K562 (cell line): ENCODE measurements at places on chromosomes 5 and 9. TPM values are rescaled to one million over a fixed set of nuclear protein-coding genes. Genes with fewer than 3 reads are reported as not detected.

Gene SPAG8
- 0.17 and 0.40 TPM in 2 replicates for polyA plus RNA-seq

- H3K4me1 ChIP-seq = no peaks in the 10 kb centered on the region
- no peaks in the 10 kb centered on the region for H3K27me3 ChIP-seq
- no peak for DNase-seq
Observed at GRCh38 chr5:66443462-66444130, 152.6 kb upstream of the MAST4 start.

Gene PCDHB11
- polyA plus RNA-seq = not detected in 2 replicates

- H3K27me3 ChIP-seq = no peaks in the 10 kb centered on the region
- H3K27ac ChIP-seq = no peak overlapping the region
- no peaks in the 10 kb centered on the region for H3K36me3 ChIP-seq
- H3K4me3 ChIP-seq = no peak overlapping the region
Observed at GRCh38 chr5:158747816-158748432, 351.8 kb downstream of the EBF1 start.

- H3K36me3 ChIP-seq = no peaks in the 10 kb centered on the region
- no peak overlapping the region for H3K27ac ChIP-seq
- no peaks in the 10 kb centered on the region for H3K27me3 ChIP-seq
- no peak for DNase-seq
- H3K4me3 ChIP-seq = no peak overlapping the region
- no peaks in the 10 kb centered on the region for H3K4me1 ChIP-seq
Observed at GRCh38 chr5:15577831-15578230, 77.9 kb downstream of the FBXL7 start.

Gene AMBP
- not detected in 2 replicates for polyA plus RNA-seq

Gene ZNG1C
- polyA plus RNA-seq = 23.8 and 93.4 TPM in 2 replicates

- H3K4me3 ChIP-seq = no peak overlapping the region
- H3K36me3 ChIP-seq = no peaks in the 10 kb centered on the region
- H3K27me3 ChIP-seq = no peaks in the 10 kb centered on the region
- DNase-seq = peak; percentile 74
- H3K27ac ChIP-seq = no peak overlapping the region
Observed at GRCh38 chr9:130451509-130452388, 7.0 kb downstream of the ASS1 start.

- H3K4me1 ChIP-seq = no peaks in the 10 kb centered on the region
- no peak overlapping the region for H3K27ac ChIP-seq
- H3K27me3 ChIP-seq = no peaks in the 10 kb centered on the region
- no peak overlapping the region for H3K4me3 ChIP-seq
Observed at GRCh38 chr5:102722931-102723330, 32.2 kb upstream of the PAM start.

Gene FBXO4
- polyA plus RNA-seq = 19.7 and 20.4 TPM in 2 replicates

DNA sequence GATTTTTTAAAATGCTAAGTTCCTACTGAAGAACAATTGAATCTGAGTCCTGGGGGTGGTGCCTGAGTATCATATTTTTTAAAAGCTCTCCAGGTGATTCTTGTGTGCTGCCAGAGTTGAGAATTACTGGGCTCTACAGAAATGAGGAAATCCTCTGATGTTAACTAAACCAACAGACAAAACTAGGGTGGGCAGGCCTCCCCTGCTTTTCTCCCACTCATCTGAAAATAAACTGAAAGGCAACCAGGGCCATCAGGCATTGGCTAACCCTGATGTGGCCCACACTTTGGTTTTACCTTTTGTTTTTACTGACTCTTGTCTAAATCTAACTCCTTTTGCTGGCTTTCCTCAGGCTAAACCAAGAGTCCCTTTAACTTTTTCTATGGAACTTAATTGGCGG is 13.3 kb upstream of the CTNNA1 start:
- H3K4me3 ChIP-seq = no peak overlapping the region
- DNase-seq = no peak
- H3K36me3 ChIP-seq = no peaks in the 10 kb centered on the region
- no peaks in the 10 kb centered on the region; the same call in 1 of the 2 replicates for H3K4me1 ChIP-seq
- no peaks in the 10 kb centered on the region for H3K27me3 ChIP-seq

Gene CER1
- not detected in 2 replicates for polyA plus RNA-seq

- H3K4me3 ChIP-seq = no peak overlapping the region
- no peaks in the 10 kb centered on the region for H3K27me3 ChIP-seq
- no peak overlapping the region for H3K27ac ChIP-seq
- no peak for DNase-seq
- H3K4me1 ChIP-seq = no peaks in the 10 kb centered on the region
- no peaks in the 10 kb centered on the region for H3K36me3 ChIP-seq
Observed at GRCh38 chr5:18740301-18740700, 1106.0 kb downstream of the TAF11L14 start.

Gene SLC6A3
- not detected in 2 replicates for polyA plus RNA-seq
